ENCODE measurements at places on chromosomes 2 and 18.

DNA sequence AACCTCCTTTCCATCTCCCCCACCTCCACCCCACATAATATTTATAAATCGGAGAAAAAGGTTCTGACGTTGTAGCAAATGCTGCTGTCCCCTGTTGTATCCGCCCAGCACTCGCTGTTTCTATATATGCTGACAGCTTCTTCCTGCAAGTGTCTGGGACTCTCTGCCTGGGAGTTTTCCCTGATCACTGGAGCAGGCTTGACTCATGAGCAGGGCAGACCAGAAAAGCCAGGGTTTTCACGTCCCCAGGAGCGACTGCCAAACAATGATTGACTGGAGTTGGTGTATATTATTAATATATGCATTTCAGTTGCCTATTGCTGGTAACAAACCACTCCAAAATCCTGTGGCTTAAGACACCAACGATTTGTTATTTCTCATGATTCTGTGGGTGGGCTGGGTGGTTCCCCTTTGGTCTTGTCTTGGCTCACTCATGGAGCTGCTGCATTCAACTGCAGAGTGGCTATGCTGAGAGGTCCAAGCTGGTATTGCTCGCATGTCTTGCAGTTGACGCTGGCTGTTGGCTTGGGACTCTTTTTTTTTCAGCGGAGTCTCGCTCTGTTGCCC is 21.2 kb upstream of the ASXL2 start:
- DNase-seq, result no peak

DNA sequence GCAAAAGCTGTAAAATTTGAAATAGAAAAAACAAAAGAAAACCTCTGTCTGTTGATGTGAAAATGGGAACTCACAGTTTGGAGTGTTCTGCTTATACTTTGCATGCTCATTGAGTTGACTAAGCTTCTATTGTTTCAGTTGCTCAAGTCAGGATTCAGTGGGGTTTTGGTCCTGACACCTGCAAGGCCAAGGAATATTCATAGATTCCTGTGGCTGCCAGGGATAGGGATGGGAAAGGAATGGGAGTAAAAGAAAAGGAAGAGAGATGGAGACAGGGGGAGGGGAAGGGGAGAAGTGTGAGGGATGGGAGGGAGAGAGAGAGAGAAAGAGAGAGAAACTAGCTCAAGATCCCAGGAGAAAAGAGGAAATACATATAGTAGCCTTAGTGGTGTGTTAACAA is 1.3 kb downstream of the CPS1 start:
- no peak for DNase-seq

DNA sequence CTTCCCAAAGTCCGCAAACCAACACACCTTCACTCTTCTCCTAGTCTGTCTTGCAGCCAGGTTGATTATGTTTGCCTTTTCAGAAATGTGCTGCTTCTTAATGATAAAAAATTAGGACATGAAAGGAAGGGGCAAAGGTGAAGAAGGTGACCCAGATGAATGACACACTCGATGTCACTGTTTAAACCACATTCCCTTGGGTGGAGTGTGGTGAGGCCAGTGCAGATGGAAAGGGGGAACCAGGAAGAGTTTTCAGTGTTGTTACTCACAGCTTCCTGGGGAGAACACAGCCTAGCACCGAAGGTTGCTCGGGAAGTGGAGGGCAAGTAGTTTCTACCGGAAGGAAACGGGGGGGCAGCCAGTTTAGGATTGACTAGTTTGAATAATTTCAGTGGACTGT is 57.2 kb upstream of the BOD1L2 start:
- DNase-seq, result no peak

DNA sequence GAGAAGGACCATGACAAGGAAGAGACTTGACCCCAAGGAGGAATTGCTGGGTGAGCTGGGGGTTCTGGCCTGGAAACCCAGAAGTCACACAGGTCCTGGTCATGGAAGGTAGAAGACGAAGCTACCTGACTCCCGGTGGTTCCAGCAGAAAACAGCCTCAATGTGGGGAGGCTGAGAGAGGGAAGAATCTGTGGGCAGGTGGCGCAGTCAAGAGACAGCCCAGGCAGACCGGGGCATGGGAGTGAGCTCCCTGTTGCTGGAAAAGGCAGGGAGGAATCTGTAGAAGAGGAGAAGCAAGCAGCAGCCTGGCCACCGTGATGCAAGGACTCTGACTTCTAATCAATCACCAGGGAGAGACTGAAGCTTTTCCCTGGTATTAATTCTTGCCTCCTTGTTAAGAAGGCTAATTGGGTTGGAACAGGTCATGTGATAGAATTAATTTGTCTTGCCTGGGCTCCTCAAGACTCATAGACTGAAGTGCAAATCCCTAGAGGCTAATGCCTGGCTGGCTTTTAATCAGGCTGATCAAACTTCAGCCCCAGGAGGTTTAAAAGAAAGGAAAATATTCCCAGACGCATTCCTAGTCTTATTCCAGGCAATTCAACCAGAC is 30.1 kb downstream of the CNGA3 start:
- DNase-seq, result no peak

DNA sequence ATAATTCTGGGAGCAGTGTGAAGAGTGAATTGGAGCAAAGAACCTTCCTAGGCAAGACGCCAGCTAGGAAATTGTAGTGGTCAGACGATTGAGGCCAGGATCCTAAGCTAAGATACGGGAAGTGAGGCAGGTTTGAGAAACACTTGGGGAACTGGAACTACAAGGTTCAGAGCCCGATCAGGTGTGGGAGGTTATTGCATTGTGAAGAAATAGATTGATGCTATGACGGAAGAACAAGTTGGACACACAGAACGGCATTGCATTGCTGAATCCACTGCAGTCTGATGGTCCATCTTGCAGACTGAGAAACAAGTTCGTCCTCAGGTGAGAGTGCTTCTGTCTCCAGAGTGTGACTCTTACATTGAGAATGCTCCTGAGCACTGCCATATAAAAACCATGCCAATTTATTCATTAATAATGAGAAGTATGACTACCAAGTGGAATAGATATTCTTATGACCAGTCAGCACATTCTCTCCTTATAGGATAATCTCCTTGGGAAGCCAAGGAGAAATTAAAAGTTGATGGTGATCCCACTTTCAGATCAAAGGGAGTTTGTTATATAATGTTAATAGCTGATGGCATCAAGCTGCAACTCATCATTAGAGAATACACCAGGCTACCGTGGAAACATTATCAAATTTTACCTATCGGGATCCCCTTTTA is 30.9 kb downstream of the ANTXR1 start:
- no peak for DNase-seq

DNA sequence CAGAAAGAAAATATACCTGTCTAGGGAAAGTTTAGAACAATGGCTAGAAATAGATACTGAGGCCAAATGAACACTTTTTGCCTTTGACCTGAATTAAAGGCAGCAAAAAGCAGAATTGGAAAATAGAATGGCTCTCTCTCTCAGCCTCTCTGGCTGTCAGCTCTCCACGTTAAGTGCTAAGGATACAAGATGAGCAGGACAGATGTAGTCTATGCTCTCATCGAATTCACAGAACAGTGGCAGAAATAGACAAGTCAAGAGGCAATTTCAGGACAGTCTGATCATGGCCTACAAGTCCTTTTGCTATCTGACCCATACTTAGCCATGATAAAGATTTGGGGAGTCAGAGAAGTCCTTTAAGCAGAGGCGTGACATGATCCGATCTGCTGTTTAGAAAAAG is 120.2 kb upstream of the CREB1 start:
- DNase-seq, result no peak

GRCh38 chr2:43348908-43349661 is 122.7 kb upstream of the ZFP36L2 start:
- no peak for DNase-seq

GRCh38 chr2:227696990-227697679 is 20.7 kb downstream of the SLC19A3 start:
- DNase-seq, result no peak

GRCh38 chr2:33370636-33371265 is 105.7 kb upstream of the RASGRP3 start:
- DNase-seq, result no peak

DNA sequence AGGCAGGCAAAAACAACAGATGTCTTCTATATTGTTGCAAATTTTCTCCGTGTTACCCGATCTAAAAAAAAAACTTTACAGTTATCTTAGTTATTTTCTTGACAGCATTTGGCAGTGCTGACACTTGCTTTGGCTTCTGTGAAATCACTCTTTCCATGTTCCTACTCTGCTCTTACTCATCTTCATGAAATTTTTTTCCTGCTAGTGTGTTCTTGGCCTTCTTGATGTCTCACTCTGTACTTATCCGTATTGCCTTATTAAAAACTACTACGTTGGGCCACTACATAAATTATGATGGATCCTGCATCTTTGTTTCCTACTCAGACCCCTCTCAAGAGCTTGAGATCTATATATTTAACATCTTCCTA is 134.4 kb downstream of the IKZF2 start:
- DNase-seq, result no peak

DNA sequence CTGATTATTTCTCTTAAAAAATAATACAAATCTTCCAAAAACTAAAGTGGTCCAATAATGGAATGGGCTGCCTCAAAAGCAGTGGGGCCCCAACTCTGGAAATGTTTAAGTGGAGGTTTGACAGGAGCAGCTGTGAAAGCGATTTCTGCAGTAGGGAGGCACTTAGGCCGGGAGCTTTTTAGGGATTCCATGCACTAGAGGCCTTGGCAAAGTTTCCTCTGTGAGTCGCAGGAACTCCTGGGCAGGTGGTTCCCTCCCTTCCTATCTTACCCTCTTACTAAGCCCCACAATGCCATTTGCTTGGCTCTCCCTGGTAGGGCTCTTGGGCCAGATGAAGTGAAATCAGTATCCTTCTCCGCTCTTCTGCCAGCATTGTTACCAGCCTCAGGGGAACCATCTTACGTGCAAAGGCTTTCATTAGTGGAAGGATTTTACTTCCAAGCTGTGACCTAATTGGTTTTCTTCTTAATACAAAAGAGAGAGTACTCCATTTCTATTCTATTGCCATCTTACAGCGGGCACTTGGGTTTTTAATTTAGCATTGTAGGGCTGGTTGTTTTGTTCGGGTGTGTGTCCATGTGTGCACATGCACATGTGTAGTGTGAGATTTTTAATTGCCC is 34.3 kb upstream of the C18orf32 start:
- DNase-seq, result no peak

DNA sequence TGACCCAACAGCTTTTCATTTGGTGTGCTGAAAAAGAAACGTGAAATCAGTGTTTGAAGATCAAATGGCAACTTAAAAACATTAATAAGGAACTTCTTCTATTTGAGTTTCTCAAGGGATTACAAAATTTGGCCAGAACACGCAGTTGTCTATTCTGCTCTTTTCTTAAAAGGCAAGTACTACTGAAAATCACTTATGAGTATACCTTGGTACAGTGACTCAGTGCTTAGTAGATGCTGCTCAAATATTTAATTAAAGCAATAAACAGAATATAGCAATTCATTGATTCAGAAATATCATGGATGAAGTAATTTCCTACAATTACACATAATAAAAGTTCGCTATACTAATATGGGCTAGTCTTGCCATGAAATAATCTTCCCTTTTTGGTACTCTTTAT is 38.2 kb upstream of the MCM6 start:
- DNase-seq, result no peak

DNA sequence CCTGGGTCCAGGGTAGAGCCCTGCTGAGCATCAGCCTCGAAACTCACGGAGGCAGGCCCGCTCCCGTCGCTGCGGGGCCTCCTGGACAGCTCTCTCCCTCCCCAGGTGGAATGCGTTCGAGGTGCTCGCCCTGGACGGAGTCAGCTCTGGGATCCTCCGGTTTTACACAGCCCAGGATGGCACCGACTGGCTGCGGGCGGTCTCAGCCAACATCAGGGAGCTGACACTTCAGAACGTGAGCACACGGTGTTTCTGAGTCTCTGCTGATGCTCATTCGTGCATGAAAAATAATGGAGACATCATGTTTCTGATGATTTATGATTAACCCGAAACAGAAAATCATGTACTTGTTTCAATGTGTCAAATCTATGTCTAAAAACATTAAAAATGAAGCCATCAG is 175.5 kb upstream of the TPO start:
- no peak for DNase-seq

DNA sequence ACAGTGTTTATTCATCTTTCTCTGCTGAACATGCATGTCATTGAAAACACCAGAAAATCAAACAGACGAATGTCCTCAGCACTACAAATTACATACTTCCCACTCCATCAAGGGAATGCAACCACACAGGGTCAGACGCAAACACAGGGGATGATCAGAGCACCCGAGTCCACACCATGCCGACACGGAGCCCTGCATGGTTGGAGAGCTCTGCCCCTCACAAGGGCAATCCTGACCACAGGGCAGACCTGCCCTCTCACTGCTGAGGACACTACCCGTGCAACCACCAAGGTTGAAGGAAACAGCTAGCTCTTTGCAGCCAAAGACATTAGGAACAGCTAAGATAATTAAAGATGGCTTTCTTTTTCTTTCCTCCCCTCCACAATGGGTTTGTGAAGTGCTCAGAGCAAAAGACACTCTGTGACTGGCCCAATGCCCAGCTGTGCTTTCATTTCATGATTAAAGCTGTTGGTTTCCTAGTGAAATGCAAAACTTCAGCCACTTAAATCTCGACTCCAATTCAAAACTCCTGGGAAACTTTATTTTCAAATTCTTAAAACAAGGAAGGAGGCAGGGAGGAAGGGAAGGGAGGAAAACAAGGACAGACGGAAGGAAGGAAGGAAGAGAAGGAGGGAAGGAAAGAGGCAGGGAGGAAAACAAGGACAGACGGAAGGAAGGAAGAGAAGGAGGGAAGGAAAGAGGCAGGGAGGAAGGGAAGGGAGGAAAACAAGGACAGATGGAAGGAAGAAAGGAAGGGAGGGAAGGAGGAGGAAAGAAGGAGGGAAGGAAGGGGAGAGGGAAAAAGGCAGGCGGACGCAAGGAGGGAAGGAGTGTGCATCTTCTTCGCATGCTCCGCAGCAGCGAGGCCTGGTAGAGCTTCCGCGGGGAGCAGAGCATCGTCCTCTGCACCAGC is 65.8 kb downstream of the NDUFA10 start:
- DNase-seq, result no peak

- no peak for DNase-seq
Measured at GRCh38 chr2:105919826-105920225, 175.1 kb downstream of the NCK2 start.

- peak; percentile 10 for DNase-seq
Measured at GRCh38 chr2:130372055-130372832, 16.4 kb downstream of the PTPN18 start.
